CD4-positive, alpha-beta T cell treated with Interleukin-10 for 1 hour (primary cell): ENCODE measurements at places on chromosomes 11 and 22.
A peak's percentile ranks its signal among the peaks of the same experiment; 100 is the strongest.

DNA sequence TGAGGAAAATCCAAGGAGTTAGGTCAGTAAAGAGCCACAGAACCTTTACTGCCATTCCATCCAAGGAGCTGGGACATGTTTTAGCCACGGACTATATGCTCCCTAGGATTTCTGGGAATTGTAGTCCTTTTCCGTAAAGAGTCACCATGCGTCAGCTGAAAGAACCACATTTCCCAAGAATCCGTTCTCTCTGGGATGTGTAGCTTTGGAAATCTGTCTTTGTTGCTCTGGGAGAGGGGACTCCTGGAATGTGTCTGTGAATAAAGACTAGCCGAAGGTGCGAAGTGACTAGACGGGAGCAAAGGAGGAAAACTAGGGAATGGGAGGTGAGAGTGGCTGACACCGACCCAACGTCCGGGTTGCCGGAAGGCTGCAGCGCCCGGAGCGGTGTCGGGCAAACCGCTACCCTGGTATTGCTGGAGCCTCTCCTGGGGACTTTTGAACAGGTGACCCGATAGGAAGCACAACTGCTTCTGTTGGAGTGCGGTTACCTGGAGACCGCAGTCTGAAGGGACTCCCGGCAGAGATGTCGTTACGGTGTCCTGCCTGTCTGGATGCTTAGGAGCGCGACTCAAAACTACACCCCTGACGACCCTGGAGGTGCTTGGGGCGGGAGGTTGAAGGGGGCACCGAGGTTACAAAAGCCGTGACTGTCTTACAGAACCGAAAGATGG is at the start of gene IFTAP:
TSS of gene IFTAP (plus strand) at position 187 of the 674 bp plus-strand sequence. CDS start 15,602 bp downstream, outside the sequence.
- DNase-seq, result peak; percentile 42

DNA sequence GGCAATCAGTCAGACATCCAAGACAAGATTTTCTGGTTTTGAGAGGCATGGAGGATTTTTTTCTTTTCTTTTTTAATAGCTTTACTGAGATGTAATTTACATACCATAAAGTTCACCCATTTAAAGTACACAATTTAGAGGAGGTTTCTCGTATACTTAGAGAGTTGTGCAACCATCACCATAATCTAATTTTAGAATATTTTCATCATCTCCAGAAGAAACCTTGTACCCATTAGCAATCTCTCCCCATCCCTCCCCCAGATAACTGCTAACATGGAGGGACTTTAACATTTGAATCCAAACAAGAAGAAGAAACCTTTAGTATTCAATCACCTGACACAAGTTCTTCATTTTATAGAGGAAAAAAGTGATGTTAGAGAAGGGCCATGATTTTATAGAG is 83.6 kb downstream of the CLPB start:
- no peak for DNase-seq

GRCh38 chr11:76234021-76234415 is 27.7 kb upstream of the WNT11 start:
- no peak for DNase-seq

DNA sequence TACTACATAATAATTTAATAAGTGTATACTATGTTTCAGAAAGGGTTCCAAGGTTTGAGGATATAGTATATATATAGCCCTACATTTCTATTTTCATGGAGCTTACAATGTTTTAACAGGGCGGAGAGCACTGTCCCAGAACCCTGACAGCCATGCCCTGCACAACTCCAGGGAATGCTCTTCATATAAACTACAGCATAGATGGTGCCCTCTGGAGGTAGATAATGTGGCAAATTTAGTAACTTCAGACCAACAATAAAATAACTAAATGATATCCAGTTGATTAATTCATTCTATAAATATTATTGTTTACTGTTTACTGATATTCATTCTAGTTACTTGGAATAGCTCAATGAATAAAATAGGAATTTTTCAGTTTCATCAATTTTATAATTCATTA is 693.7 kb upstream of the CCDC179 start:
- DNase-seq, result no peak

DNA sequence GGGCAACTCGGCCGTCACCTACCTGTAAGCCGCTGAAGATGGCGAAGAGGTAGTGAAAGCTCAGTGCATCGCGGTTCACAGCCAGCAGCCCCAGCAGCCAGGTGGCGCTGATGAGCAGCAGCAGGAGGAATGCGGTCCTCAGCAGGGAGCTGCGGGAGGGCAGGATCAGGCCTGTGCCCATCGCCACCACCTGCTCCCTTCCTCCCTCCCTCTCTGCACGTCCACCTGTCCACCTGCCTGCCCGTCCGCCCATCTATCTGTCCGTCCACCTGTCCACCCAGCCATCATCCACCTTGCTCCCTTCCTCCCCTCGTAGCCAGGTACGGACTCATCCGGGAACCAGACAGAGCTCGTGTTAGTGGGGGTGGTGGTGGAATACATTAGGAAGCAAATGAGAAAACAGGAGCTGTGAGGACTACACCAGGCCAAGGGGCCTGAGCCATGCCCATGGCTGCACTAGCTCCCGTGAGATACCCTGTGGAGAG is 32.2 kb downstream of the TRMU start:
- DNase-seq, result peak; percentile 72

DNA sequence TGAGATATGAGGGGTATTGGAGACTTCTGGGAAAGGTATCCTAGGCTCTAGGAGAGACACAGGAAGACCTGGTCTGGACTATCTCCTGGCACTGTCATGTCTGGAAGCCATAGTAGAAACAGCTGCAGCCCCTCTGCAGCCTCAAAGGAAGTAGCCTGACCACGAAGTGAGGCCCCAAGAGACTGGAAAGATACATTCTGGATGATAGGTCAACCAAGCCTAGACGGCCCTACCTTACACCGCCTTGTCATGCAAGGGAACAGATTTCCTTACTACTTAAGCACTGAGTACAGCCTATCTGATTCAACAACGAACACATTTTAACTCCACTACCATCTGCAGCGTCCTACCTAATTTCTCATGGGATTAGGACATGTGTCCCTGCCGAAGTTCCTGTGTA is 31.1 kb downstream of the UQCR10 start:
- DNase-seq, result no peak

GRCh38 chr11:25993016-25993415 is 338.9 kb upstream of the ANO3 start:
- no peak for DNase-seq

GRCh38 chr11:35357923-35358322 is 61.4 kb downstream of the SLC1A2 start:
- no peak for DNase-seq
